T-helper 2 cell (primary cell): ENCODE measurements at places on chromosomes 1 and 21.

DNA sequence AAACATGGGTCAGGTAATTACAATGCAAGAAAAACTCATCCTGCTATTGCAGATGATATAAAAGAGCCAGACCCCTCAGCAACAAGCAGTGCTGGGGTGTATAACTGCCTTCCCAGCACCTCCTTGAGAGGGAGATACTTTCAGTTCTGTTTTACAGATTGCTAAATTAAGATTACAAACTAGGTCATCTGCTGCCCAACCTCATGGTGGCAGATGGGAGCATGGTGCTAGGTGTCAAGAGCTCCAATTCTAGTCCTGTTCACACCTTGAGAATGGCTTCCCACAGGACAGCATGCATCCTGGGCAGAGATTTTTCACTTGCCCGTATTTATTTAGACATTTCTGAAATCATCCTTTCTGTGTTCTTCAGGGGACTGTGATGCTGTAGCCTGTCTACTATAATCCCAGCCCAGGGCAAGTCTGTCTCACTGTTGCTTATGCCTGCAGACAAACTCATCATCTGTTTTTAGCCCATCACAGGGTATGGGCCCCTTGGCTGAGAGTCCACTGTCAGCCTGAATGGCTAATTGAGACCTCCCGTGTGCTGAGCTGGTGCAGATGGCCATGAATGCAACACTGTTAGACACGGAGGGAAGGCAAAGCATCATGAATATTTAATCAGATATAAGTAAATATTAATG lies 40.2 kb upstream of the PBX1 start:
- no peak for DNase-seq

GRCh38 chr21:42276526-42277154 lies 38.6 kb downstream of the TFF3 start:
- DNase-seq: no peak

- DNase-seq: no peak
Observed at GRCh38 chr21:15094706-15095105, 29.9 kb upstream of the NRIP1 start.

GRCh38 chr21:14384453-14384852 lies 1.5 kb upstream of the HSPA13 start:
- no peak for DNase-seq

- no peak for DNase-seq
Observed at GRCh38 chr1:10117865-10118264, 85.1 kb downstream of the UBE4B start.

- DNase-seq: no peak
Observed at GRCh38 chr1:199151634-199152425, 513.0 kb downstream of the PTPRC start.

DNA sequence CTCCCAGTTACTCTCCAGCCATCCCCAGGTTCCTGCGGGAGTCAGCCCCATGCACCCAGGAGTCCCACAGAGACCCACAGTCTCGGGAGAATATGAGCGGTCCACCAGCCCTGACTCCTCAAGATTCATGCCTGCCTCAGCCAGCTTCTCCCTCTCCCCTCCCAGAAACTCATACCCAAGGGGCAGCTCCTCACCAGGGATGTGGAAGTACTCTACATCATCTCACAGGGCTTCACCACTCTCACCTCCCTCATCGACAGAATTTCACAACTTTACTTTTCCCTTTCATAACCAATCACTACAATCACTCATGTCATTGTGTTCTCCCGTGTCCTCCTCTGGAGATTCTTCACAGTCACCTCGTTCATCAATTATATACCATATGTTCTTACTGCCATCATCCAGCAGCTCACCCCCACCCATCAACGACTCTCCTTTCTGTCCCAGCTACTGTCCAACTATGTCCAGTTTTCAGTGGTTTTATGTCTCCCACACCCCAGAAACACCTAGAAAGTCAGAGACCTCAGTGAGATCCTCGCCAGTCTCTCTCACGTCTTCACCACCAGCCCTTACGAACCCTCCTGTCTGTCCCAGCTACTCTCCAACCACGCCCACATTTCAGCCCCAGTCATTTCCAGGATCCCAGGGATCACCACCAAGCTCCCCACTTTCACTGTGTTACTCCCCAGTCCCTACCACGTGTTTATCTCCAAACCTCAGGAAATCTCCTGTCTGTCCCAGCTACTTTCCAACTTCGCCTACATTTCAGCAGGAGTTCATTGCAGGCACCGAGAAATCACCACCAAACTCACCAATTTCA lies 1530.1 kb upstream of the TPTE start:
- no peak for DNase-seq

DNA sequence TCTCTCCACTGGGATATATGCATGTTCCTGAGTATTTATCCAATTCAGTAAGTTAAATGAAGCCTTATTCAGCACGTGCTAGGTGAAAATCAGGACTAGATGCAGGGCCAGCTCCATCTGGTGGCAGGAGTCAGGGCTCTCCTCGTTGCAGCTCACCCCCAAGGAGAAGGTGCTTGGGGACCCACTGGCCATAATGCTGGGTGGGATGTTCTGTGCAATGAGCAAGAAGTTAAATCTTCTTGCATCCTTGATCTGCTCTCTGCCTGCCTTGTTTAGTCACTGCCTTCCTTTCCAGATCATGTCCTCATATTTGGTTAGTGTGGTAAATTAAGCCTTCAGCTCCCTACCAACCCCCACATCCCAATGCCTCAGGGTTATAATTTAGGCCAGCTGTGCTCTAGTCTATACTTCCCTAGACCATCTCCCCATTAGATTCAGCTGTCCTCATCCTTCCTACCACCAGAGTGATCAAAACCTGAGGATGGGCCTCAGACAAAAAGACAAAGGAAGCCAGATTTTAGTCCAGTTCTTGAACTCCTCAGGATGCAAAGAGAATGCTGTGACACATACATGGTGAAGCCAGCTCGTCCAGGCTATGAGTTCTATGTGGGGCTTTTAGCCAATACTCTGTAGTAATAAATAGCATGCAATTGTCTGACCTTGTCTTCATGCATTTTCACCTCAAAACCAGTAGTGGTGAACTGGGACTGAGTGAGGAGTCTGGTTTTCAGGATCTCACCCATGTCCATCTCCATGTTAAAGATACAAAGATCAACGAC lies 55.9 kb downstream of the SEC16B start:
- no peak for DNase-seq

- no peak for DNase-seq
Observed at GRCh38 chr1:80929868-80930508, 870.7 kb upstream of the ADGRL2 start.

- DNase-seq: no peak
Observed at GRCh38 chr1:210866532-210866931, 267.4 kb downstream of the KCNH1 start.

DNA sequence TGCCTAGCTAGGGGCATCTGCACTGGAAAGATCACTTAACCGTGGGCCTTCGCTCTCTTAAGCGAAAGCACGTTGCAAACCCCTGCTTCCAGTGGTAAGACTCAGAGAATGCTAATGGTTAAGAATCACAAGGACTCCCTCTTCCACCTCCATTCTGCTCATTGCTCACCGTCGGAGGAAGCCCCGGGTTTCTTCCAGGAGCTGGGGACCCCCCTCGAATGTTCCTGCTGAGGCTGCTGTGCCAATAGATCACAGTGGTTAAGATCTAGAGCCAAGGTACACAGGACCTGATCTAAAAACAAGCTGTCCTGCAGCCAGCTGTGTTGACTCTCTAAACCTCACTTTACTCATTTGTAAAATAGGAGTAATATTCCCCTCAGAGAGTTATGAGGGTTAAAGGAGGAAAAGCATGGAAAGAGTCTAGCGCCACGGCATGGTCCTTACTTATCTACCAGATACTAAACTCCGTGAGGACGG lies 765 bp downstream of the VAMP3 start:
- DNase-seq: no peak

GRCh38 chr21:36059823-36060158 lies 535 bp downstream of the SETD4 start:
- peak; percentile 10 for DNase-seq

DNA sequence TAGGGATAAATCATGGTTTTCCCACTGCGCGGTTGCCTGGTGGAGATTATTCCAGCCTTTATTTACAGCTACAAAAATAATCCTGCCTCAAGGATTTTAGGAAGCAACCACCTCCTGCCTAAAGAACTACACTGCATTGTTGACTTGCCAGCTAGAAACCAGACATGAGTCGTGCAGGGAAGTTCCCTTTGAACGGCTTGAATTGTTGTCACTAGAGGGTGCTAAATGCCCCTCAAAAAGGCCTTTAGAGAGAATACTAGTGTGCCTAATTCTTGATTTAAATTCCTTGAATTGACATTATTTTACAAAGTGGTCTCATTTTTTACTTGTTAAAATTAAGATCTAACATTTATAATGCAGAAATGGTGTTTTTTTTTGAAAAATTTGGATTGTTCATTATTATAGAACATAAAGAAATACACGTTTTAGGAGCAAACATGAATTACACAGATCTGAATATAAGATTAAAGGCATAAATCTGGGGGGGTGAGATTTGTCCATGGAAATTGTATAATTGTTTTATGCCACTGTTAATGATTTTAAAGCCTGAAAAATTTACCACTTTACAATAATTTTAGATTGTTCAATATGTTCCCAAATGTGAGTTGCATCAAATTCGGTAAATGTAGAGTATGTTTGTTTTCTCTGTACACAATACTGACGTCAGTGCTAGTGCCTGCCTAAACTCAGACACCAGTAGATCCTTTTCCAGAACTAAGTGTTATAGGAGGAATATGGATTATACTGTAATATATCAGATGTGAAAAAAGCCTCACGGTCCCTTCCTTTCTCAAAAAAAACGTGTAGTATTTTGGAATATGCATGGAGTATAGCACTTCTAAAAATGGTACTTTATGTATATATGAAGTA lies 7.6 kb upstream of the ERG start:
- DNase-seq: no peak
